ENCODE measurements at places on chromosomes 5 and 9.

GRCh38 chr5:117131048-117131679 lies 556.5 kb upstream of the SEMA6A start:
- DNase-seq: no peak

- no peak for DNase-seq
Measured at GRCh38 chr5:59724482-59725391, 168.8 kb downstream of the PDE4D start.

DNA sequence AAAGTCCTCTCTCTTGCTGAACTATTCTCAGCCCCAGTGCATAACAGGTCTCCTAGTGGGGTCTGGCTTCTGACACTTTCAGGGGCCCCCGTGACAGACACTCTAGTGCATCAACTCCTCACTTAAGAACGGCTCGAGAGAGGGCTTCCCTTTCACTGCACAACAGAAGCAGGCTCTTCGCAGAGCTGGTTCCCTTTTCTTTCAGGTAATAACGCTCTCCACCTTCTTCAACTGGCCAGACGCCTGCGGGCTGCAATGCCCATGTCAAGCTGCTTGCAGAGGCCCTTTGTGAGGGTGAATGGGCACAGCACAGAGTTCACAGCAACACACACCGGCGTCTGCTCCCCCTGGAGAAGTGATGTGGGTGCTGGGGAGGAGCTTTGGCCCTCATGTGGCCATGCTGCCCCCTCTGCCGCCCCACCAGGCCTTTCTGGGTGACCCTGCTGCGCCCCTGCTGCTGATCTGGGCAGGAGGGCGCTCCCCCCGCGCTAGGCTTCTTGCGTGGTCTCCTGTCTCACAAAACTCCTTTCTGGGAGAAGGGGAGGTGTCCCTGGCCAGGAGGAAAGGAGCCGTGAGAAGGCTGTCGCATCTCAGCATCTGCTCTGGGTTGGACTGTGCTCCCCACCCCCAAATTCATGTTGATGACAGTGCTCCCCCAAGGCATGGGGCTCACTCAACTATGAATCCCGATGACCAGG lies 2.4 kb downstream of the MRPL36 start:
- DNase-seq: no peak

DNA sequence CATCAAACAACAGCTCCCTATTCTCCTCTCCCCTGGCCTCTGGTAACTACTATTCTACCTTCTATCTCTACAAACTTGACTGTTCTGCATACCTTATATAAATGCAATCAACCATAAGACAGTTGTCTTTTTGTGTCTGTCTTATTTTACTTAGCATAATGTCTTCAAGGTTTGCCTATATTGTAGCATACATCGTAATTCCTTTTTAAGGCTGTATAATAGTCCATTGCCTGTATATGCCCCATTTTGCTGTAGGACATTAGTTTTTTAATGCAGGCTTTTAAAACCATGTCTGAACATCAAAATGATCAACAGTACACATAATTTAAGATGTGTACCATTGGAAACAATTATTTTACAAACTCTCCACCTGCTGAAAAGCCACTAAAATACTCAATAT lies 12.4 kb downstream of the ANKH start:
- DNase-seq: no peak

DNA sequence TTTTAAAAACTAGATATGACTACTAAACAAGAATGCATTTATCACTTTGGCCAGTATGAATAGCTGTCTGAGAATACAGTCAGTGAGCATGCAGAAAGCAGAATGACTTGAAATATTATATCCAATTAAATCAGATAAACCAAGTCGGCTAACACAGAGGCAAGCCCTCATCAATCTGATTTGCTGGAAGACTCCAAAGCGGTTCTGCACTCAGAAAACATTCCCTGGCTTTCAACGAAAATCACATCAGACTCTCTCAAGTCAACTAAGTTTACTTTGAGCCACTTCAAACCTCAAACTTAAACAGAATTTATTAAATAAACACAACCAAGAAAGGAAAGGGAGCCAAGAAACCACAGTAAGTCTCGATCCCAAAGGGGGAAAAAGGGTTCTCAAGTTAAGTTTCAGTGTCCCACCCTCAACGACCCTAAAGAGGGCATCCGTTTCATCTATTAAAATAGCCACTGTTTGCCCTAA lies 1.4 kb downstream of the MYO10 start:
- no peak for DNase-seq

DNA sequence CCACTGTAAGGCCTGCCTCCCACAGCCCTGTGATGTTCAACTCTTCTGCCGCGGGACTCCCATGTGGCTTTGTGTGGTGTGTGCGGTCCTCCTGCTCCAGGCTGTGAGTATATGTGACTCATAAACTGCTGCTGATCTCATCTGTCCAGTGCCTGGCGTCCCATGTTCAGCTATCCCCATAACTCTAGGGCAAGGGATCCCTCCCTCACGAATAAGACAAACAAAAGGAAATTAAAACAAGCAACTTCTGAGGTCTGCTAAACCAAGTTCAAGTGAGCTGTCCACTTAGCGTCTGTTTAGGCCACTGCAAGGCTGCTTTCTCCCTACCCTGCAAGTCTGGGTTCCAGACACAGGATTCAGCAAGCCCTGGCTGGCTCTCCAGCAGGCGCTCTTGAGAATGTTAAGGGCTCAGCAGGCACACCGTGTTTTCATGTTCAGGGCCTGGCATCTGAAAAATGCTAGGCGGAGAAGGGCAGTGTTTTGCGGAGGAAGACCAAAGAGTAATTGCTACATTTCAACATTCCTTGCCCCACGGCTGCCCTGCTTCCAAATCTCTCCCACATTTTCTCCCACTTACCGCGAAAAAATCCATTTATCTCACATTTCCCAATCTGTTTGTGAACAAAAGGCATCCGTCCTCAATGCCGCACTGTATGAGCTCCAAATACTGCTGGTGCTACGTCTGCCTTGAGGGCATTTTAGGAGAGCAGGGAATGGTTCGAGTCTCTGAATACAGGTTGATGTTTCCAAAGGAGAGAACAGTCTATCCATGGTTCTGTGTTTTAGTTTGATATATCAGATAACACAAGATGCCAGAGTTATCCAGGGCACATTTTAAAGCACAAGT lies 280.2 kb downstream of the SEMA5A start:
- DNase-seq: no peak

DNA sequence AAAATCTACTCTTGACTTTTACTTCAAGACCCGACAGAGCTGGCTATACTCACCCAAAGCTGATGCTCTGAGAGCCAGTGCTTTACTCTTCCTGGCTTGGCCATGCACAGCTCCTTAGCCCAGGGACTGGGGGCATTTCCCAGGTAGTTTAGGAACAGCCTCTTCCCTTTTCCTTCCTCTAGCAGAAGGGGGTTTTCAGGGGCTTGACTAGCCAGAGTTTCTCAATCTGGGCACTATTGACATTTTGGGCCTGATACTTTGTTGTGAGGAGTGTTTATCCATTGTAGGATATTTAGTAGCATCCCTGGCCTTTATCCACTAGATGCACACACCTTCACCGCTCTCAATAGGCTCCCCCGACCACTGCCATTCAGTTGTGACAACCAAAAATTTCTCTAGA lies 50.0 kb upstream of the RFX3 start:
- no peak for DNase-seq

DNA sequence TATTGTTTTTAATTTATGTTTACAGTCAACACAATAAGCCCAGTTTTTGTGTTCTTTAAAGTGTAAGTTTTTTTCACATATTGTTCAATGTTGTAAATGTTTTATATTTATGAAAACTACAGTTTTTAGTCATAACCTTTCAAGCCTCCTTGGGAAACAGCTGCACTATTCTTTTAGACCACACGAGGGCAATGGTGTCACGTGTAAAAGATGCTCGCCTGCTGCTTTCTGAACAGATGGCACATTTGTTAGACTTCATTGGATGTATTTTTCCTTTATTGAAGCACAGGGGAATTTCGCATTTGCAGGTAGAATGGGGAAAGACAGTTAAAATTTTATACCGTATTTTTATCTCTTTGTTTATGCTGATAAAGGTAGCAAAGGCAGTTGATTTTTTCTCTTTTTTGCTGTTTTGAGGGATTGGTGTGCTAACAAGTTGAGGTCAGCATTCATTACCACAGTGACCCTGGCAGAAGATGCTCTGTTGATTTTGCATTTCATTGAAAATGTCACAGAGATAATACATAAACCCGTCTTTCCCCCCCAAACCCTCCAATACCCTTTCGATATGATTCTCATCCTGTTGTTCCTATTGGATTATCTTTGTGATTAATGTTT lies 59.0 kb downstream of the MAT2B start:
- DNase-seq: peak; percentile 51

All from stimulated activated effector memory CD8-positive, alpha-beta T cell treated with anti-CD3 and anti-CD28 coated beads, Interleukin-12 subunit alpha, Interleukin-12 subunit beta, amount 100 ng/mL, for 72 hours (primary cell).